NCI-H1105 treated with DMSO at 0.1 percent for 48 hours (cell line): ENCODE measurements at places on chromosomes 12 and 14.

- no peak for DNase-seq
These were observed 146.1 kb downstream of the C12orf75 start for GRCh38 chr12:105476616-105477015.

GRCh38 chr12:6724409-6724797 is 557 bp downstream of the COPS7A start:
- DNase-seq = no peak

- no peak for DNase-seq
These were observed 84.5 kb downstream of the TAOK3 start for GRCh38 chr12:118288174-118288573.

DNA sequence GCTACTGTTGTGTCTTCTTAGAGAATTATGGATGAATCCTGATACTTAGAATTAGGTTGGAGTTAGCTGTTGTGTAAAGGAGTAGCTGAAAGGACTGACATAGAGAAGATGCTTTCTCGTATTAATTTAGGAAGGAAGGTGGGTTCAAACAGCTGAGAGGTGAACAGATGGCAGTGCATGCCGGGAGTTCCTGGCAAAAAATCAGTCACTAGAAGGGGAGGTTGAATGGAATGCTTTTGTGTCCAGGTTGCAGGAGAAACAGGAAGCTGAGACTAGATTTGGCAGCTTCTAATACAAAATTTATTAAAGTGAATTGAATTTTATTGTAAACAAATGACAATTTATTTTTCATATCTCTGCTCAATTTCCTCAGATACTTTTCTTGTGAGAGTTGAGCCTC is 70.8 kb downstream of the BTG1 start:
- DNase-seq = no peak
